ENCODE measurements at places on chromosomes 7 and 10.

GRCh38 chr10:8061274-8062211 is 7.1 kb downstream of the GATA3 start:
- no peak for DNase-seq

DNA sequence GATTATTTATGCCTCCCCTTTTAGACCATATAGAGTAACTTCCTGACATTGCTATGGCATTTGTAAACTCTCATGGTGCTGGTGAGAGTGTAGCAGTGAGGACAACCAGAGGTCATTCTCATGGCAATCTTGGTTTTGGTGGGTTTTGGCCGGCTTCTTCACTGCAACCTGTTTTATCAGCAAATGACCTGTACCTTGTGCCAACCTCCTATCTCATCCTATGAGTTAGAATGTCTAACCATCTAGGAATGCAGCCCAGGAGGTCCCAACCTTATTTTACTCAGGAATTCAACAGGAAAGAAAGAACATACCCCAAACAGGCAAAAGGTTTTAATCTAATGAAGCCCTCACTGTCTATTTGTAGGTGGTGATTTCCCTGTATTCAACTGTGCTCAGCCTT is 205.4 kb upstream of the YAE1 start:
- no peak for DNase-seq

DNA sequence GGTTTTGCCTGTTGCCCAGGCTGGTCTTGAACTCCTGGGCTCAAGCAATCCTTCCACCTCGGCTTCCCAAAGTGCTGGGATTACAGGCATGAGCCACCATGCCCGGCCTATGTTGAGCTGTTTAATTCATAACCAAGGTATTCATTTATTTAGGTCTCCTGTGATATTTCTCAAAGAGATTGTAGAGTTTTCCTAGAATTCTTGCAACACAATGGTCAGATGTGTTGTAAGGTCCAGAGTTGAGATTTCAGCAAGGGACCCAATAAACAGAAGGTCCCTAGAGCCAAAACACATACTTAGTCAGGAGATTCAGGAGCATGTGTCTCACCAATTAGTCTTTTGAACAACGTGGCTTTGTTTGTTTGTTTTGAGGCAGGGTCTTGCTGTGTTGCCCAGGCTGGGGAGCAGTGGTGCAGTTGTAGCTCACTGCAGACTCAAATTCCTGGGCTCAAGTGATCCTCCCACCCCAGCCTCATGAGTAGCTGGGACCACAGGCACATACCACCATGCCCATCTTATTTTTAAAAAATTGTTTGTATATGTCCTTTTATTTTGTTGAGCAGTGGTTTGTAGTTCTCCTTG is 321.3 kb upstream of the GALNT17 start:
- no peak for DNase-seq

GRCh38 chr7:138387755-138388475 is 72.1 kb upstream of the TRIM24 start:
- no peak for DNase-seq

- DNase-seq: no peak
These were observed 22.2 kb downstream of the SPAG6 start for GRCh38 chr10:22367471-22367870.

- DNase-seq: no peak
These were observed 84.2 kb downstream of the GLCCI1 start for GRCh38 chr7:8052824-8053223.

All from NCI-H2029 (cell line).